ENCODE measurements at places on chromosomes 1 and 21. TPM values are rescaled to one million over a fixed set of nuclear protein-coding genes. Genes with fewer than 3 reads are reported as not detected.

The CTSE gene
- 0.13 TPM for total RNA-seq

GRCh38 chr1:239560921-239561320, 174.6 kb downstream of the CHRM3 start:
- DNase-seq: no peak
- H3K36me3 ChIP-seq: no peaks in the 10 kb centered on the region
- no peaks in the 10 kb centered on the region for H3K27me3 ChIP-seq
- no peak overlapping the region for H3K27ac ChIP-seq
- no peak overlapping the region for H3K4me3 ChIP-seq

- no peak for DNase-seq
- peaks cover 31% of the 10 kb centered on the region for H3K4me1 ChIP-seq
- no peaks in the 10 kb centered on the region for H3K36me3 ChIP-seq
- H3K27me3 ChIP-seq: no peaks in the 10 kb centered on the region
- H3K4me3 ChIP-seq: no peak overlapping the region
- no peak overlapping the region for H3K27ac ChIP-seq
These were observed 77.9 kb downstream of the TENT5C start for GRCh38 chr1:117683571-117684285.

DNA sequence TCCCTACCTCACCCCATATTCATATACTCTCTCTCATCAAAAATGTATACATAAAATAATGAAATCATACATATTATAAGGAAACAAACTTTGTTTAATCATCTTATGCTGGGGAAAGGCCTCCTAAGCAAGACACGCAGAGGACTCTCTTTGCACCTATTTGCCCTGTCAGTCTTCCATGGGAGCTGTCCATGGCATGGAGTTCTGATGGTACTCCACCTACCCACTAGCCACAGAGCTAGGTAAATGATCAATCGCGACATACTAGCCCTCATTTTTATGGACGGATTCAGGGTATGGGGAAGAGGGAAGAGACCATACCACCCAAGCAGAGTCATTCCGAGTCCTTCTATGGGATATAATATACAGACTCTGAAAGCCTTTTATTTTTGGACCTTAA, 131.0 kb downstream of the CSMD2 start:
- H3K36me3 ChIP-seq: no peaks in the 10 kb centered on the region
- H3K27ac ChIP-seq: no peak overlapping the region
- DNase-seq: no peak
- H3K4me3 ChIP-seq: no peak overlapping the region
- H3K4me1 ChIP-seq: no peaks in the 10 kb centered on the region

DNA sequence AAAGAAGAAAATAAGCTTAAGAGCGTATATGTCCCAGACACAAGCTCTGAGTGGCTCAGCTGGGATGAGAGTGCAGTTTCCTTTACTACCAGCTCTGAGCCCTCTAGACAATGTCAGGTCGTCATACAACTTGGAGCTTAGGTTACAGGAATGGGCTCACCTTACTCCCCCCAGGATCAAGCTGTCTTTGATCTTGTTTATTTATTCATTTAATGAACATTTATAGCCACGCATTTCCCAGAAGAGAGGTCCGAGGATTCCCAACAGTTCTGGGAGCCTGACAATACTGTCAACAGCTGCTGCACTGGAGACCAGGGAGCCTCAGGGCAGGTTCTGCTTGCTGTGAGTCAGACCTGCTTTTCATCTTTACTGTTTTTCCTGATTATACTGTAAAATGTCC, 378.9 kb downstream of the PLPP3 start:
- no peaks in the 10 kb centered on the region for H3K27me3 ChIP-seq
- DNase-seq: no peak
- no peaks in the 10 kb centered on the region for H3K36me3 ChIP-seq
- peaks cover 5% of the 10 kb centered on the region for H3K4me1 ChIP-seq
- H3K27ac ChIP-seq: no peak overlapping the region

The OTUD3 gene
- 14.9 TPM for total RNA-seq

Measured in esophagus muscularis mucosa (tissue), 4 donors.